ENCODE measurements at places on chromosomes 2 and 18. TPM values are rescaled to one million over a fixed set of nuclear protein-coding genes. Genes with fewer than 3 reads are reported as not detected.

Gene GALNT13
- under 0.01 TPM for total RNA-seq

Gene FEV
- total RNA-seq: not detected

Gene SERPINB3
- not detected for total RNA-seq

Gene REG3A
- total RNA-seq: not detected

Gene DNAJC5G
- total RNA-seq: under 0.01 TPM

Gene LAMA1
- total RNA-seq: 4.2 TPM

Gene BMP10
- total RNA-seq: not detected

Gene PPIL3
- total RNA-seq: 63.7 TPM

Gene AKAIN1
- not detected for total RNA-seq

Measured in skeletal muscle tissue (tissue), 5 donors.